ENCODE measurements at places on chromosomes 6 and 20.

- no peak for DNase-seq
Measured at GRCh38 chr20:50341880-50342637, 151.4 kb downstream of the CEBPB start.

- no peak for DNase-seq
Measured at GRCh38 chr6:84763003-84763885, 1.2 kb downstream of the TBX18 start.

- no peak for DNase-seq
Measured at GRCh38 chr6:91171754-91172462, 585.0 kb upstream of the MAP3K7 start.

DNA sequence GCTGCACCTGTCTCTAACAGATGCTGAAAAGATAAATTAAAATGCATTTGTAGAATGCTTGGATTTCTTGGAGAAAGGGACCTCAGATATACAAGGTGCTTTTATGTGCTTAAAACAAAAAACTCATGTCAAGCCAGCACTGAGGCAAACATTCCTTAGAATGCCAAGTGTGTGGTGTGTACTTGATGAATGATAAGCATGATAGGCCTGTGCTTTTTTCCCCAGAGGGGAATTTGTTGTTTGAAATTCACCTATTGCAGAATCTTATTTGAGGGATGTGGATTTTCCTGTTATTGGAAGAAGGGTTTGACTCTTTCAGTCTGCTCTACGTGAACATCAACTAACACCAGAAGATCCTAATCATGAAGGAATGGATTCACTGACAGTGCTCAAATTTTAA, 28.8 kb downstream of the TTI1 start:
- no peak for DNase-seq

DNA sequence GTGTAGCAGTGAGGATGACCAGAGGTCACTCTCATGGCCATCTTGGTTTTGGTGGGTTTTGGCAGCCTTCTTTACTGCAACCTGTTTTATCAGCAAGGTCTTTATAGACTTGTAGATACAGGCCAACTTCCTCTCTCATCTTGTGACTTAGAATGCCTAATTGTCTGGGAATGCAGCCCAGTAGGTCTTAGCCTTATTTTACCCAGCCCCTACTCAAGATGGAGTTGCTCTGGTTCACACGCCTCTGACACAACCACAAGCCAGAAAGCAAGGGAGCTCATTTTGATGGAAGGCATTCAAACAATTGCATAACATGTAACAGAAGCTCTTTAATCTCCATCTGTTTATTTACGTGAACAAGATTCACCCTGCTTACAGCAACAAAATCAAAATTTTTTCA, 492.0 kb upstream of the SULF2 start:
- no peak for DNase-seq

DNA sequence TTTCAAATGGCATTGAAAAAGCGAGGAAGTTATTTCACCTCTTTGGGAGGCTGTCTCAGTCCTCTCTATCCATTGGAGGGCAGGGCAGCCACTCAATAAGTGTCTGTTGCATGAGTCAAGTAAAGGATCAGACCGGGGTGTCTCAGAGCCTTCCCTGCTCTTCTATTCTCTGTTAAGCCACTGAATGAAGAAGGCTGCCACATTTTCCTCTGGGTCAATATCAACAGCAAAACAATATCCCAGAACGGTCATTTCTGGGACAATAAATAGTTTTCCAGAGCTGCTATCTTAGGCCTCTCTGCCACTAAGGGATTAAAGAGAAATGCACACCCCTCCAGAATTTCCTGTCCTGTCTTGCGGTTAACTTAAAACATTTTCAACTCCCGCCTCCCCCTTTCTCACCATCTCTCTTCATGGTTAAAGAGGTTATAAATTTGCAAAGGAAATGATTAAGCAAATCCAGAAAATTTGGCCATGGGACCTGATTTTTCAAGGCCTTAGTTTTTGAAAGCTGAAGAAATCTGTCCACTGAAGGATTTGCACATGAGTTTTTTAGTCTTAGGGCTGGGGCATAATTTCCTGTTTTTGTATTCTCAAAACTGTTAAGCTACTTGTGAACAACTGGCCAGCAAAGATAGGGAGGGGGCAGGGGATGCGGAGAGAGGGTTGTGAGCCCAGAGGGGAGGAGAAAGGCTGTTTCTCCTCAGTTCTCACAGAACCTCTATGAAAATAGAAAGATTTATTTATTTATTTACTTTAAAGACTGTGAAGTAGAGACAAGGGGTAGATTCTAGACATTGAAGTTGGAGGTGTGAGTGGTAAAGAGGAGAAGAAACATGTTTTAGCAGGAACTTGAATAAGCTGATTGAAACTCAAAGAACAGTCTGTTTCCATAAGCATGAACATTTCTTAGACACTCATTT, 135.7 kb downstream of the BCAS1 start:
- DNase-seq, result peak; percentile 15

DNA sequence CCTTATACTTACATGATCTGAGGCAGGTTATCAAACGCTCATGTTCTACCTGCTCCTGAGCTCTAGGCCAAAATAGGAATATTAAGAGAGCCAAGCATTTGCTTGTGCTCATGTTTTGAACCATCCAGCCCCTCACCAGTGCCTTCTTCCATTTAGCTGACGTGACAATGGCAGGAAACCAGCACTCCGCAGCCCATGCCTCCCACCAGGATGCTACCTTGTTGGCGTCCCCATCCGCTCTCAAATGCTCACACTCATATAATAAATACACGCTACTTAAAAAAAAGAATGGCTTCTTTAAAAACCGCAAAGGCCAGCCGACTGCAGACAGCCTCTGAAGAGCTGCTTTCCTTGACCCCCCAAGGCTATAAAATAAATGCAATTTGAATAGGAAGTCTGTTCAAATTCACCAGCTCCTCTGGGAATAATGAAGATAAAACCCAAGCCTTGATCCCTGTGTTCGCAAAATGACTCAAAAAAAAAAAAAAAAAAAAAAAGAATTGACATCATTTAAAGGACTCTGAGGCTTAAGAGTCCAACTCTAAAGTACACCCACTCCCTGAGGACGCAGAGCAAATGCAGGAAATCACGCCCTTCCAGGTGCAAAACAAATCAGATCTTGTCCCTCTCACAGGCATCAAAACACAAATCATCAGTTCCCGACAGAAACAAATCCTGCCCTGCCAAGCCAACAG, 29.0 kb downstream of the RNASET2 start:
- DNase-seq, result no peak

- DNase-seq, result no peak
Measured at GRCh38 chr20:11144114-11144950, 470.5 kb upstream of the JAG1 start.

GRCh38 chr6:155154158-155154830, 109.5 kb upstream of the CLDN20 start:
- no peak for DNase-seq

DNA sequence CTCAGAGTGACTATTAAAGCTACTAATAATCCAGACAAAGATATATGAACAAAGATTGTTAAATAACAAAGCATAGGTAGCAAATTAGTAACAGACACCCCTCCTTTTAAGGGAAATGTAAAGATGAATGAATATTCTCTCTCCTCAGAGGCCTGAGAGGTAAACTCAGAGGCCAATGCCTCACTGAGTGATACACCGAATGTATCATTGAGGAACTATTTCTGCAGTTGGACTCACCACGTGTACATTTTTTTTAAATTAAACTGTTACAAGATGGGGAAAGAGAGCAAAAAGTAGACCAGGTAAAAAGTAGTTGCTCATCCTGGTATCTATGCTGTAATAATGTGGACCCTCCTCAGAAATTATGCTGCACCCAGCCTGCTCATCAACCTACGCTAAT, 72.3 kb upstream of the IPCEF1 start:
- DNase-seq, result no peak

DNA sequence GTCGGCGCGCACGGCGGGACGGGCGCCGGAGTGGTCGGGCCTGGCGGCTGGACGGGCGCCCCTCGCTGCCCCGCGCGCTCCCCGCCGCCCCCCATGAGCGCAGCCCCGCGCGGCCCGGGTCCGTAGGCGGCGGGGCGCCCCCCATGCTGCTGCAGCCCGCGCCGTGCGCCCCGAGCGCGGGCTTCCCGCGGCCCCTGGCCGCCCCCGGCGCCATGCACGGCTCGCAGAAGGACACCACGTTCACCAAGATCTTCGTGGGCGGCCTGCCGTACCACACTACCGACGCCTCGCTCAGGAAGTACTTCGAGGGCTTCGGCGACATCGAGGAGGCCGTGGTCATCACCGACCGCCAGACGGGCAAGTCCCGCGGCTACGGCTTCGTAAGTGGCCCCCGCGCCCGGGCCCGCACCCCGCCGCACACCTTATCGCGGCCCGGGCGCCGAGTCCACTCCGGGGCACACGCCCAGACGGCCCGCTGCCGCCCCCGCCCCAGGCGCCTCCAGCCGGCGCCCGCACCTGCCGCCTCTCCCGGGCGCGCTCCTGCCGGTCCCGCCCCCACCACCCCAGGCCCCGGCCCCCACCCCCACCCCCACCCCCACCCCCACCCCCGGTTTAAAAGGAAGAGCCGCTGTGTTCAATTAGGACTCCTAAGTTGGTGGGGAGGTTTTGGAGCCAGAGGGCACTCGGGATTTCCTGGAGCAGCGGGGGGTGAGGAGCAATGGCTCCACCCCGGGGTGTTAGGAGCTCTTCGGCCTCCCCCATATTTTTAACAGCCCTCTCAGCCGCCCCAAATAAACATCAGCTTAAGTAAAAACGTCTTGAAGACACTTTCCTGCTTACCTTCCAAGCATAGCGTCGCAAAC, 474 bp downstream of the RBM38 start:
- DNase-seq, result no peak

DNA sequence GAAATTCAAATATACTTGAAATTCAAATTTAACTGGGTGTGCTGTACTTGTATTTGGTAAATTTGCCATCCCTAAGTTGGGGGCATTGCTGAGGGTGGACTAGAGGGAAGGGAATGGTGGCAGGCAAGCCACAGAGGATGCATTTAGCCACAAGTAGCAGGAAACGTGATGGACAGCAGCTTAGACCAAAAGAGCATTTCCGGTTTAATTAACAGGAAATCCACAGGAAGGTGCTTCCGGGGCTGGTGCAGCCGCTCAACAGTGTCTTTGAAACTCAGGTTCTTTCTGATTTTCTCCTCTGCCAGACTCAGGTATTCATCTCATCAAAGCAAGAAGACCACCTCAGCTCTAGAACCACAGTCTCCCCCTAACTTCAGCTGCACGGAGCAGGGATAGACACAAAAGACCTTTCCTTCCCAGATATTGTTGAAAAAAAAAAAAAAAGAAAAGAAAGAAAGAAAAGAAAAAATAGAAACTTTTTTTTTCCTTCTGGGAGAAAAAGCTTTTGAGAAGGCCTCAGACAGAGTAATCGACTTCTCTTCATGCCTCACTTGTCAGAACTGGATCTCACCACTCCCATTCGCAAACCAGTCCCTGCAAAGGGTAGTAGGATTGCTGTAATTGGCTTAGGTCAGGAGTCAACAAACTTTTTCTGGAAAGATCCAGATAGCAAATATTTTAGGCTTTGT, 8.0 kb upstream of the BCAS1 start:
- no peak for DNase-seq

- DNase-seq, result no peak
Measured at GRCh38 chr6:54094293-54094692, 16.9 kb upstream of the MLIP start.

GRCh38 chr6:128204616-128205015, 303.8 kb upstream of the THEMIS start:
- DNase-seq, result no peak

- DNase-seq, result no peak
Measured at GRCh38 chr20:18739751-18740166, 73.8 kb upstream of the SCP2D1 start.

GRCh38 chr20:32078791-32079190, 26.7 kb downstream of the HCK start:
- DNase-seq, result no peak

All from central memory CD4-positive, alpha-beta T cell (primary cell).